Mesendoderm (in vitro differentiated cells): ENCODE measurements at places on chromosomes 3 and 15.

DNA sequence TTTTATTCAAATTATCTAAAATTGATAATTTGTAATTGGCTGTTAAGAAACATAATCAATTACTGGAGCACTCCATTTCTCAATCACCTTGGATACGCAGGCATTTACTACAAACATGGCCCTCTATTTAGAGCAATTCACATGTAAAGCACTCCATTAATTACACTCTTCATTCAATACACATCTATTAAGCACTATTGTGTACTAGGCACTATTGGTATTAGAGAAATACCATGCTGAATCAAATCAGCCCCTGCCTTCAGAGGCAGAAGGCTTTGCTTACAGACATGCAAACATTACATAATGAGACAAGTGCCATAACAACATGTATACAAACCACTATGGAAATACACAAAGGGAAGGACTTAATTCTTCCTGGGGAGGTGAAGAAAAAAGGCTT is 69.1 kb downstream of the PEAK1 start:
- no peak for DNase-seq

- peak; percentile 65 for DNase-seq
Observed at GRCh38 chr15:49242820-49243219, 72.8 kb downstream of the GALK2 start.

DNA sequence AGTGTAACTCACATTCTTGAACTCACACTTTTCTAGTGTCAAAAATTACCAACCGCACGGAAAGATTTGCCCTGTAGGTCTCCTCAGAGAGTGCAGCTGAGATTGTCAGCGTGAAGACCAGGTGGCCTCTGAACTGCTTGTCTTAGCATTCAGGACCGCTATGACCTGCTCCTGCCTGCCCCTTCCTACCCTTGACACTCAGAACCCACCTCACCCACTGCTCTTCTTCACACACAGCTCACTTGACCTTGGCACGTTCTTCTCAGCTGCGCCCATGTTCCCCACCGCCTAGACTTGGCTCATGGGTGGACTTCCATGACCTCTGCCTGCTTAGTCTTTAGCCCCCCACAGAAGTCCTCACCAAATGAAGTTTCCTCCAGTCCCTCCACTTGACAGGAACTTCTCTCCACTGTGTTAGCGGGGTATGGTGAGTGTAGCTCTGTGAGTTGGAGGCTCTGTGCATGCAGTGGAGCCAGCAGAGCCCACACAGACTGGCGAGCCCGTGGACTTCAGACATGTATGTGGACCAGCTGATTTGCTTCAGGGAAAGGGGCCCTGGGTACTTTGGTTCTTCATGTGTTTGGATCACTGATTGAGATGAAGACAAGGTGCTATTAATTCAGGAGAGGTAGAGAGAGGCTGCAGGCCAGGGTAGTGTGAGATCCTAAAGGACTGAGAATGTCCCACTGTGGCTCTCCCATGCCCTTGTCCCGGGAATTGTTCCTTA is 221.3 kb downstream of the OPA1 start:
- no peak for DNase-seq

DNA sequence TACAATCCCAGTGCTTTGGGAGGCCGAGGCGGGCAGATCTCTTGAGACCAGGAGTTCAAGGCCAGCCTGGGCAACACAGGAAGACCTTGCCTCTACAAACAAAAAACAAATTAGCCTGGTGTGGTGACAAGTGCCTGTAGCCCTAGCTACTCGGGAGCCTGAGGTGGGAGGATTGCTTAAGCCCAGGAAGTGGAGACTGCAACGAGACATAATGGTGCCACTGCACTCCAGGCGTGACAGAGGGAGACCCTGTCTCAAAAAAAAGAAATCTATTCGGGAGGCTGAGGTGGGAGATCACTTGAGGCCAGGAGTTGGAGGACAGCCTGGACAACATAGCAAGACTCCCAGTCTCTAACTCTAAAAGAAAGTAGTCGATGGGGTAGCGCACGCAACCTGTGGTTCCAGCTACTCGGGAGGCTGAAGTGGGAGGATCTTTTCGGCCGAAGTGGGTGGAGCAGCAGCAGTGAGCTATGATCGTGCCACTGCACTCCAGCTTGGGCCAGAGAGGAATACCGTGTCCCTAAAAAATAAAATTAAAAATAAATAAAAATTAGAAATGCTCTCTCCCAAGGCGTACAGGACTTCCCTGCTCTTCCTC is 775 bp downstream of the C3orf33 start:
- DNase-seq = peak; percentile 32

- no peak for DNase-seq
Observed at GRCh38 chr3:128487538-128487812, 5.5 kb downstream of the GATA2 start.

GRCh38 chr3:19029837-19030521 is 118.3 kb upstream of the KCNH8 start:
- DNase-seq = no peak

DNA sequence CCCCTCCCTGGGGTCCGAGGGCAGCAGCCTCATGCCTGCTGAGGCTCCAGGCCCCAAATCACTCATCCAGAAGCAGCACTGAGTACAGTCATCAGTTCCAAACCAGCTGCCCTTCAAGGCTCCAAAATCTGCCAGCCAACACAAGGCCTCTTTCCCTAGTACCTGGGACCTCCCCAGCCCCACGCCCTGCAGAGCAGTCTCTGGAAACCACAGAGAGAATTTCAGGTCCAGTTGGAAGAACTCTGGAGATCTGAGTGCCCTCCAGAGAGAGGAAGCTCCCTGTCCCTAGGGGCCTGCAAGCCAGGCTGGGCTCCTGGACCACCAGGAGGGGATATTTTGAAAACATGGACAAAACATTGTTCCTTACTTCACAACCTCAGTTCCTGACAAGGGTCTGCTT is 26.2 kb downstream of the TKT start:
- DNase-seq = no peak

GRCh38 chr3:100737334-100737733 is 28.0 kb downstream of the TFG start:
- DNase-seq = peak; percentile 96

GRCh38 chr3:67804089-67804488 is 149.7 kb upstream of the SUCLG2 start:
- DNase-seq = peak; percentile 42

GRCh38 chr3:58585994-58586393 is 8.8 kb upstream of the FAM107A start:
- DNase-seq = no peak

- no peak for DNase-seq
Observed at GRCh38 chr3:16012086-16012485, 162.4 kb upstream of the GALNT15 start.
